Caco-2 (cell line): ENCODE measurements at places on chromosomes 3 and 15. TPM values are rescaled to one million over a fixed set of nuclear protein-coding genes. Genes with fewer than 3 reads are reported as not detected.

The MYLK gene
- 18.8 and 23.0 TPM in 2 replicates for total RNA-seq

- DNase-seq = no peak
Observed at GRCh38 chr15:31360843-31361763, 34.5 kb downstream of the KLF13 start.

GRCh38 chr3:167762296-167762695, 26.8 kb downstream of the SERPINI1 start:
- no peak for DNase-seq

- peak; percentile 6 for DNase-seq
Observed at GRCh38 chr15:63256433-63257274, 20.8 kb upstream of the APH1B start.

- no peak for DNase-seq
Observed at GRCh38 chr15:60374209-60374608, 23.6 kb downstream of the ANXA2 start.

GRCh38 chr3:3665546-3665945, 133.7 kb upstream of the LRRN1 start:
- no peak for DNase-seq

DNA sequence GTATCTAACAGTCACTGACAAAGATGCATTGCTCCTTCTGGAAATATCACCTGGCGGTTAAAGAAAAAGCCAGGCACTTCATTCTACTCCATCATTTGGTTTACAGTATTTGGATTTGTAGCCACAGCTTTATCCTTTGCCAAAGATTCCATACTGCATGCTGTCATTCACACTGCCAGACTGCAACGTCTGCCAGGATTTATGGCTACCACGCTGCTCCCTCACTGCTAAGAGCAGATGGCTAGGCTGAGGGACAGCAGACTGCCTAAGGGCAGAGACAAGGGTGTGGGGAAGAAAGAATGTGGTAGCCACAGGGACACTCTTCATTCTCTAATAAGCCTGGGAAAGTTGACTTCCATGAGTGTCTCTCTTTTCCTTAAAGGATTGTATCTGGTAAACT, 1047.0 kb downstream of the TUSC7 start:
- peak; percentile 35 for DNase-seq
